Activated T-helper 2 cell treated with anti-CD3 and anti-CD28 coated beads, Interferon-gamma antibody, Interleukin-2, Interleukin-4, amounts not matched to agents 10 μg/mL and 5 μg/mL and 100 μg/mL, durations not matched to agents 14 hours and 24 hours and 36 hours (primary cell): ENCODE measurements at places on chromosomes 13 and 19.
A peak's percentile ranks its signal among the peaks of the same experiment; 100 is the strongest.

- DNase-seq = no peak
Observed at GRCh38 chr19:40831502-40832430, 18.5 kb downstream of the CYP2A6 start.

DNA sequence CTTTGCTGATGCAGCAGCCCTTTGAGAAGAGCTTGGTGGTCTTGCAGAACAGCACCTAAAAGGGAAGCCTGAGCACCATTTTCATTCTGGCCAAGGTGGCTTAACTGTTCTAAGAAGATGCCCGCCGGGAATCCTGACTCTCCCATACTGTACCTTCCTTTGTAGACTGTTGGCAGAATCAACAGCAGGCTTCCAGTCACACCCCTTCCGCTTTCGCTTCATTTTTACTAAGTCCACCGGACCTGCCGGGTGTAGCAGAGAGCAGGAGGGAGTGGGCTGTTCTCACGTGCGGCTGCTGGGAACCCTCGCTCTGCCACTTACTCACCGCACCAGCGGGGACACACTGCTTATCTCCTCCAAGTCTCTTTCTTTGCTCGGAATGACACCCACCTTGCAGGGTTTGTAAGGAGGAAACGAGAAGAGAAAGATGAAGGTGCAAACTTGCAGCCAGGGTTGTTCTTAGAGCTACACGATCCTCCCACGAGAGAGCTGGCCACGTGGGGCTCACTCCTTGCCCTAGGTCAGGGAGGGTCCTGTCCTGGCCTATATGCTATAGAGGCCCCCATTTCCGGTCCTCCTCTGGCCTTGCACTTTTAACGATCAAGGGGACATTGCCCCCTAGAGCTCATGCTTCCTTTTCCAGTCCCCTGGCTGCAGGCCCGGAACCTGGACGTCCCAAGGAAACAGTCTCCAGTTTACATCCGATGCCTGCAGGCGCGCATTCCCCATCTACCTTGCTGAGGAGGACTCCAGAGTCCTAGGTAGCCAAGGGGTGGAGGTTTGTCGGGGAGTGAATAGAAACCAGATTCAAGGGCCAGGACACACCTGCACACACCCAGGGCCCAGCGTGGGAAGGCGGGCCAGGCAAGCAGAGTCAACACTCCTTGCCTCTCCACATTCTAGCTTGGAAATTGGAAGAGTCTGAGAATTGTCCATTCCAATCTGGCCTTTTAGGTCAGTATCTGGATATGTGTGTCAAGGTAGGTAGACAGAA, 453.6 kb downstream of the IRS2 start:
- no peak for DNase-seq

DNA sequence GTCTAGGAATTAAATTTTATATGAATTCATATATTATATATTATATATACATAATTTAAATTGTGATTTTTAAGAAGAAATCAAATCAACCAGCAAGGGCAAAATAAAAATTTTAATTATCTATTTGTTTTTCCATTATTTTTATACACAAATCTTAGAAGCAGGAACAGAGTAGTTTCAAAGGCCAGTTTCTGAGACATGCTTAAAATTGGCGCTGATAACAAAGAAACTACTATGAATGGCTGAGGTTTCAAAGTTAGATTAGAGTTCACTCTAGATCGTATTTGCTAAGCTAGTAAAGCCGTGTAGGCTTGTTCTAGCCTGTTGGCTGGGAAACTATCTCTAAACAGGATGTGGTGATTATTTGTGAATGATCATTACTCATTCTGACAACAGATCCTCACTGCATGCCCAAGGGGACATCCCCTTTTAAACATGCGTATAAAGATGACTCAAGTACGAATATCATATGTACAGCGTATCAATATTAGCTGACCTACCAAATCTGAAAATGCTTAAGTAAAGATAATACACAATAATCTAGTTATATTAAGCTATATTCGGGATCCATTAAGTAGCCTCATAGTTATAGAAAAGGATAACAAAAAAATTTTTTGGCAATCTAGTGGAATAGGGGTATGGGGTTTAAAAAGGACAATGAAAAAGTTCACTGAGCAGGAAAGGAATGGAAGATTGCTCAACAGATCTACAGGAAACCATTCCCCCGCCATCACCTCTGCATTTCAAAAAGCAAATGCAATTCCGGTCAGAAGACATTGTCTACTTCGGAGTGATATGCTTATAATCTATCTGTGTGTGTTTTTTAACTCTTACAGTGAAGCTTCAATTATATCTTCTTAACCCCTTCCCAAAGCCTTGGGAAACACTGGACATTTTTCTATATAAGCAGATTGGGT, 150.1 kb downstream of the SHISA2 start:
- DNase-seq = peak; percentile 44

GRCh38 chr19:8510589-8511115, 3.3 kb downstream of the ZNF414 start:
- DNase-seq = no peak

GRCh38 chr13:39448834-39449233, 154.2 kb downstream of the LHFPL6 start:
- no peak for DNase-seq

- no peak for DNase-seq
Observed at GRCh38 chr13:100565286-100565685, 23.3 kb downstream of the GGACT start.

GRCh38 chr19:50003810-50004419, 21.3 kb downstream of the VRK3 start:
- peak; percentile 14 for DNase-seq

- DNase-seq = no peak
Observed at GRCh38 chr13:108044954-108045353, 170.4 kb downstream of the LIG4 start.

GRCh38 chr19:48030073-48030472, 13.8 kb downstream of the CABP5 start:
- DNase-seq = no peak

DNA sequence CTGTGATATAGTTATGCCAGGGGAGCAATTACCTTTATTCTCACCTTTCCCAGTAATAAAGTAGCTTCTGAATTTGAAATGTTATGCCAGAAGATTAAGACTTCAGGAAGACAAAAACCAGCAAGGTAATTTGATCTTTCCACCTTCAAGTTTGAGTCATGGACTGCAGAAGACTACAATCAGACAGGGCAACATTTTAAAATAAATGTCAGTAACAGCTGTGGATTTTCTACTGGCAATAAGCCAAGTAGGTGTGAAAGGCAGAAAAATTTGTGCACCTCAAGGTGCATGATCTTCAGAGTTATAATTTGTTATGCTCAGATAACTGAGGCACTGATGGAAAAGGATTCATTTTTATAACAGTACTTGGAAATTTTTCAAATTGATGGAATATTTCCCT, 54.9 kb downstream of the SLITRK1 start:
- DNase-seq = no peak

DNA sequence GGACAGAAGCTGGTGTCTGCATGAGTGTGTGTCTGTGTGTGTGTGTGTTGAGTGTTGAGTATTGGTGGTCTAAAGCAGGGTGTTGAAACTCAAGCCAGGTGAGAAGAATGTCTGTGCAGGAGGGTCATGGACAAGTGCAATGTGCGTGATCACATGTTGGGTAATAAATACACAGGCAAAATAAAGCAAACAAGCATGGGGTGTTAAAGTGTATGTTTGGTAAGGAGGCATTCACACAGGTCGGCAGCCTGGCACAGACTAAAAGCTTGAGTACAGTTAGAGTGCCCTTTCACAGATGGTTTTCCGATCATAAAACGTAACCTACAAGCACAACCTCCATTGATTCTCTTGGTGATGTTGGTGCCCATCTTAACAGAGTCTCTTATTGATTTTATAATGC, 476.9 kb upstream of the KLHL1 start:
- no peak for DNase-seq

DNA sequence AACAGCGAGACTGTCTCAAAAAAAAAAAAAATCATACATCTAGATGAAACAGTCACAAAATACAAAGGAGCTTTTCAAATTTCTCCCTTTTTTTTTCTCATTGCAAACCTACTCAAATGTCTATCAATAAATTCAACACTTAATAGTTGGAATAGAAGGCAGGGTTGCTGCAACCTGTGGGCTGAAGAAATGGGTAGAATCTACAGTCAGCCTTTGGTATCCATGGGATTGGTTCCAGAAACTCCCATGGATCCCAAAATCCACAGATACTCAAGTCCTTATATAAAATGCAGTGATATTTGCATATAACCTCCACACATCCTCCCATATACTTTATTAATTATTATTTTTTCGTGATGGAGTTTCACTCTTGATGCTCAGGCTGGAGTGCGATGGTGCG, 14.7 kb downstream of the FBXO27 start:
- no peak for DNase-seq

DNA sequence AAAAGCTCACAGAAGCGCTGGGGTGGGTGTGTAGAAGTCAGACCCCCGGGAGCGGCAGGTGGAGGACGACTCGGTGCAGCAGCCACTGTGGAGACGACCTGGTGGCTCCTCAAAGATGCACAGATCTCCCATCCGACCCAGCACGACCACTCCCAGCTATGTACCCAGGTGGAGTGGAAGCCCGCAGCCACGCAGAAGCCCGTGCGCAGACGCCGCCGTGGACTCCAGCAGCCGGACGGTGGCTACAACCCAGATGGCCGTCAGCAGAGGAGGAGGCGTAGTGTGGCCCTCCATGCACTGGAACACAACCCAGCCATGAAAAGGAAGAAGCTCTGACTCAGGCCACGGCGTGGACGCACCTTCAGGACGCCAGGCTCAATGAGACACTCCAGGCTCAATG, 21.7 kb downstream of the CSNK1G2 start:
- DNase-seq = no peak

DNA sequence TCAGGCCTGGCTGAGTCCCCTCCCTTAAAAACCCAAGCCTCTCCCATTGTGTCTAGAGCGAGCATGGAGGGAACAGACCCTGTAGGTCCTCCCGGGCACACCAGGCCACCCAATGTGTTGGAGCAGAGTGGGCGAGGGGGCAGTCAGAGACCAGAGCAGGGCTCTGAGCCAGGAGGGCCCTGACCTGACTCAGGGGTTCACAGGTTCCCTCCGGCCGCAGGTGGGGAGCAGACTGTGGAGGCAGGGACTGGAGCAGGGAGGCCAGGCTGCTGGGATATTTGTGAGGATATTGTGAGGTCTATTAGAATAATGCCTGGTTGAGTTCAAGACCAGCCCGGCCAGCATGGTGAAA, 1.6 kb upstream of the TYROBP start:
- no peak for DNase-seq

GRCh38 chr13:35389535-35389934, 87.0 kb downstream of the MAB21L1 start:
- no peak for DNase-seq

DNA sequence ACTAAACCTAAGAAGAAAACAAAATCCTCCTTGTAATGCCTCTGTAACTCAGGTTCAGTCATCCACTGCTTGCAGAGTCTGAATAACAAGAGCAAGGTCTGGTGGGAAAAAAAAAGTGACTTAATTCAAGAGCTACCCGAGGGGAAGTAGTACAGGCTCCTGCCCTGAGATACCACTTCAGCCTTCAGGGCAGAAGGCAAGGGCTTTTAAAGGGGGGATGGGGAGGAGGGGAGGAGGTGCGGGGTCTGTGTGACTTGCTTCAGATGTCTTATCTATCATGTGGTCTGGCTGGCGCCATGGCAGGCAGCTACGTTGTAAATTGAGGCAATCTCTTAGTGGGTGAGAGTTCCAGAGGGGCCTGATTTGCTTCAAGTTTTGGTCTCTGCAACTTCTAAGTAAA, 66.7 kb downstream of the LRRC63 start:
- no peak for DNase-seq

DNA sequence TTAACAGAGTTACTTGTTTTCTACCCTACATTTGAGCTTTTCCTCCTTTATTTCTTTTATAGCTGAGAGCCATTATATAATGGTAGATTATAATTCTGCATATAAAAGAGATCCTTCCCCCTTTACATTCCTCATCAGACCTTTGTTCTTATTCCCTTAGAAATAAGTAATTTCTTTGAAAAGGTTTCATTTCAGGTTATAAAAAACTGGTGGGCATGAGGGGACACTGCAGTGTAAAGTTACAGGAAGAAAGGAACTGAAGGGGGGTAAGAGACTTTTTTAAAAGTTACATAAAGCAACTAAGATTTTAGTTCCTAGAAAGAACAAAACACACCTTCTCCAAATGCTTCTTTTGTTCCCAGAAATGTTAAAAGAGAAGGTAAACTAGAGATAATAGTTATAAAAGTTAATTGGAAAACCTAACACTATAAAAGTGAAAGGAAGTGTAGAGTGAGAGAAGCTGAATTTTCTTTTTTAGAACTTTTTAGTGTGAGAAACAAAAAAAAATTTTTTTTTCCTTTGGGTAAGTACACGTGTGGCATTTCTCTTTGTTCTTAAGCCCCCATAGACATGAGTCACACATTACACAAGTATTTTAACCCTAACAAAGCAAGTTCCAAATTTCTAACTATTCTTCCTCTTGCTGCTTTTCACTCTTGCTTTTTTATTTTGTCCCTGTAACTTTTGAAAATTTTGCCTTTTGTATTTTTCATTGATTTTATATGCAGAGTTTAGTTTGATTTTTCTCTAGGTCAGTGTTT, 106.4 kb upstream of the MLNR start:
- DNase-seq = no peak

DNA sequence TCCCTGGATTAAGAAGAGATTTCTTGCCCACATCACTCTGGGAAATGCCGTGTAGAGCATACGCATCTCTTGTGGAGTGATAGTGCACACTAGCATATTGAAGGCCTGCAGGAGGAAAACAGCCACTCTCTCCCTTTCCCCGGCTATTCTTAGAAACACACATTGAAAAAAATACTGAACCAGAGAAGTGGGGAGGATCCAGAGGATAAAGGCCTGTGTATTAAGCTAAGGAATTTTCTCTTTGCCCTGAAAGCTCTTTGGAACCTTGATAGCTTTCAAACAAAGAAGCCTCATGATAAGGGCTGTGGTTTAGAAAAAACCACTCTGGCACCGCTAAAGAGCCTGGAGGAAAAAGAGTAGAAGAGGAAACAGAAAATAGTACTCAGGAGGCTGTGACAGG, 386.1 kb upstream of the NBEA start:
- DNase-seq = no peak

DNA sequence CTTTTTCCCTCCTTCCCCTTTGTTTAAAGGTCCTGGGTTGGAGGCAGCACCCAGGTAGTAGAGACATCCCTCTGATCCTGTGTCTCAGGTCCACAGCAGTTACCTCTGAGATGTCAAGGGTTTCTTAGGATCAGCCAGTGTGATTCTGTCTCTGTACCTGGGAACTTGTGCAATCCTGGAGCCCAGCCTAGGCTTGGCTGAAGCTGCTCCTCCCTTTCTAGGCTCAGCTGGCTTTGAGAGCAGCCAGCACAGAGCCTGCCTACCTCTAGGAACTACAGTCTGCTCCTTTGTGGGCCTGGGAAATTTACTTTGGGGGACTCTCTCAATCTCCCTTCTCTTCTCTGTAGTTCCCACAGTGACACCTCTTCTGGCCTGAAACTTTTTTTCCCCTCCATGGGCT, 171.6 kb downstream of the MTUS2 start:
- no peak for DNase-seq

DNA sequence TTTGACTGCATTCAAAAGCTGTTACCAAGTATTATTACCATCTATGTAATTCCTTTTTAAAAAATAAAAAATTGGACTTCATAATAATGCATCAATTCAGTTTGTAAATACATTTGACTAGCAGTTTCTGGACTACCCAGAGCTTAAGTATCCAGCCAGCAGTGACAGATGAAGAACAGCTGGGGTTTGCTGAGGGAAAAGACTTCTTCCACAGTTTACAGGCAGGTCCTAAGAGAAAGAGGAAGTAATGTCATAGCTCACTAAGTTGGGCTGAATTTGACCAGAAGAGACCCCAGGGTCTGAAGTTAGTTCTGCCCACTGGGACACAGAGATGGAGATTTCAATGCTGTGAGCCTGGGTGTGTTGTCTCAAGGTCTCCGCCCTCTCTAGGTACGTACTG, 96.4 kb downstream of the MBNL2 start:
- DNase-seq = no peak
